Fibroblast of skin of back (primary cell): ENCODE measurements at places on chromosomes 2 and 18.
A peak's percentile ranks its signal among the peaks of the same experiment; 100 is the strongest.

DNA sequence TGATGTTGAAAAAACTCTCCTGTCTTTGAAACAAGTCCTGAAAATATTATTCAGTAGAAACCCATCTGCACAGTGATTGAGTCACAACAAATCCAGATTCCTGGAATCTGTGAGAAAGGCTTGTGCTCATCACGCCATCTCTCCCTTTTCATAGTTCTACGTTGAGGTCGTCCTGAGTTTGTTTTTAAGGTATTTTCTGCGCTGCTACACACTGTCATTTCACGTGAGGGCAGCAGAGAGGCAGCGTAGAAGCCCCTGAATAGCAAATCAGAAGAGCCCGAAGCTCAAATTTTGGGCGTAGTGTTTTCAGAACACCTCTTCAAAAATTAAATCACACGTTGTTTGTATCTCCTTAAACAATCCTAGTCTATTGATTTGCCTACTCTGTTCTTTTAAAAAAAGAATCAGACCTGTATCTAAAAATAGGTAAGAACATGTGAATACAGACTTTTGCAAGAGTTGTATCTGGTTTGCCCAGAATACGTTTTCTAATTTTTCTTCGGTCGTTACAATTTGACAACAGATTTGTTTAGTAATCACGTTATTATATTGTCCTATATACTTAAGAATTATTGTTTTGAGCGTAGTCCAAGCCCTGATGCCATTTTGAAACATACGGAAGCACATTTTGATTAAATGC, 61.6 kb upstream of the SLC38A11 start:
- DNase-seq: peak; percentile 42

GRCh38 chr2:201448701-201449100, 2.6 kb downstream of the TRAK2 start:
- no peak for DNase-seq

DNA sequence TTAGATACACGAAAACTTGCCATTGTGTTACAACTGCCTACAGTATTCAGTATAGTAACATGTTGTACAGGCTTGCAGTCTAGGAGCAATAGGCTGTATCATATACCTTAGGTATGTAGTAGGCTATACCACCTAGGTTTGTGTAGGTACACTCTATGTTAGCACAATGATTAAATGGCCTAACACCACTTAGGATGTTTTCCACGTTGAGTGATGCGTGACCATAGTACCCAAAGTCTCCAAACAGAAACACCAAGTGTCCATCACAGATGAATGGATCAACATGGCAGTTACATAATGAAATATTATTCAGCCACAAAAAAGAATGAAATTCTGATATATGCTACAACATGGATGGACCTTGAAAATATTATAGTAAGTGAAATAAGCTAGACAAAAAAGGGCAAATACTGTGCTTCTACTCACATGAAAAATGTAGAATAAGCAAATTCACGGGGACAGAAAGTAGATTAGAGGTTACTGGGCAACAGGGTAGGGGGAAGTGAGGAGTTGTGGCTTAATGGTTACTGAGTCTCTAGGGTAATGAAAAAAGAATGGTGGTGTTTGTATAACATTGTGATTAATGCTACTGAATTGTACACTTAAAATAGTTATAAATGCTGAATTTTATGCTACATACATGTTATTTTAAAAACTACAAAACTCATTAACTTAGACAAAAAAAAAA, 62.6 kb downstream of the TMEM131 start:
- DNase-seq: peak; percentile 20

GRCh38 chr2:54285451-54285850, 29.4 kb upstream of the TSPYL6 start:
- no peak for DNase-seq

DNA sequence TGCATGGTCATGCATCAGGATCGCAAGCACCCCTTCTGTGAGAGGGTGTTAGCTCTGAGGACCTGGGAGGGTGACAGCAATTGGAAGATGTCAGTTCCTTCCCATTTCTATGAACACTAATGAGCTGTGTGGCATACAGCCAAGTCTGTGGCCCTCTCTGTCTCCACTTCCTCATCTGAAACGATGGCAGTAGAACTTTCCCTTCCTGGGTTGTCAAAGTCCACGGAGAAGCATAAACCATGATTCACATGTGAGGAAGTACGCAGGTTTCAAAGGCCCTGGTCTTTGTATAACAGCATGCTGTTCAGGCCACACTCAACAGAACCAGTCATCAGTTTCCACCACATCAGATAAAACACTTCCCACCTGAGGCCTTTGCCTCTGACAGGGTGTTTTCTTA, 167.4 kb upstream of the RAB6C start:
- no peak for DNase-seq

DNA sequence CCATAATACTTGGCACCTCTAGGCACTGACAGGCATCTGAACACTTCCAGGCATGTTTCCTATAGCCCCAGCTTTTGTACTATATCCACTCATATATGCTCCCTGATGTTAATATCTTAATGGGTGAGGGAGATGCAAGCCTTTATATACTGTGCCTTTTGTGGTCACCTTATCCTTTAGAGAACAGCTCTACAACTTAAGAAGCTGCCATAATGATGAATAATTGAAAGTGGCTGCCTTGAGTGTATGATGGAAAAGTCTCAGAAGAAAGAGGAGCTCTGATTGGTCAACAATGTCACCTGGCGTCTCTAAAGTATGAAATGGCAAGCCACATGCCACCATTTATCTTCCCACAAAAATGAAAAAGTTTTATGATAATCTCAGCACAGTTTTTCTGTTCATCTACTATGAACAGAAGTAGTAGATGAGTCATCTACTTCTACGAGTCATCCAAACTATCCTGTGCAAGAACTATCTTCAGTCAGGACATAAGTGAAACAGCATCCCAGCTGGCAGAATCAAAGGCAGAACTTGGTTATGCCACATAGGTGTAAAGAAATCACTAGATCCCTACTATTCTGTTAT, 997.9 kb upstream of the CELF4 start:
- DNase-seq: no peak

GRCh38 chr2:119960821-119961220, 52.1 kb upstream of the EPB41L5 start:
- DNase-seq: peak; percentile 63

GRCh38 chr2:12254280-12254860, 462.4 kb upstream of the TRIB2 start:
- no peak for DNase-seq

DNA sequence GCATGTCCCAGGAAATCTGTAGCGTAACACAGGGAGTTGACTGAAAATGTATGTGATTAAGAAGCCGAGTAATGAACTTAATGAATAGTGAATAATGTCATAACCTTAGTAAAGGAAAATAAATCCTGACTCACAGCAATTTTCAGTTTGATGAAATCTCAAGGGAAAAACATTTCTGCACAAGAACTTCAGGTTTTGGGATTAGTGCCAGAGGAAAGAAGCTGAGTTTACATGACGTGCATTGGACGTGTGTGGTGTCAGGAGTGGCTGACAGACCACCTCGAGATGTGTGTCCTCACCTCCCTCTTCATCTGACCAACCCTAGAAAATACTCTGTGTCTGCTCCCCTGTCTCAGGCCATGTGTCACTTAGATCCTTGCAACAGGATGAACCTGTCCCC, 39.1 kb downstream of the VWA3B start:
- no peak for DNase-seq

DNA sequence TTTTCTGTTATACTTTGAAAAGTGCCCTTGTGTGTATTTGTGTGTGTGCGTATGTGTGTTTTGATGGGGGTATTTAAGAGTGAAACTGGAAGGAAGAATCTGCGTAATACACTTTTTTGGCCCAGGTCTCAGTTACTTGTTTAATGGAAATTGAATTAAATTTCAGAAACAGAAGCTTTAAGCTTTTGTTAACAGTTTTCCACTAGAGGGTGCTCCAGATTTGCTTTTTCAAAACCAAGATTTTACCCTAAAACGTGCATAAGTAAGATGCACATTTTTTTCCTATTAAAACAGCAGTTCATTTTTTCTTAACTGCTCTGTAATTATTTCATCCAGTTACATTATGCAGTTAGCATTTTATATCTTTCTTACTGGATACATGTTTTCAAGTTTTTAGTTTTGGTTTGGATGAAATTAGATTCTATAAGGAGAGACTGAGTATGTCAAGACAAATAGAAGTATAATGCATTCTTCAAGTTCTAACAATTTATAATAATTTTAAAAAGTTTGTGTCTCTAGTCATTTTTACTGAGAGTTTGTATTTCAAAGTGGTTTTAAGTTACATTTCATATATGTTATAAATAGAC, 97.2 kb downstream of the PIK3C3 start:
- peak; percentile 30 for DNase-seq

DNA sequence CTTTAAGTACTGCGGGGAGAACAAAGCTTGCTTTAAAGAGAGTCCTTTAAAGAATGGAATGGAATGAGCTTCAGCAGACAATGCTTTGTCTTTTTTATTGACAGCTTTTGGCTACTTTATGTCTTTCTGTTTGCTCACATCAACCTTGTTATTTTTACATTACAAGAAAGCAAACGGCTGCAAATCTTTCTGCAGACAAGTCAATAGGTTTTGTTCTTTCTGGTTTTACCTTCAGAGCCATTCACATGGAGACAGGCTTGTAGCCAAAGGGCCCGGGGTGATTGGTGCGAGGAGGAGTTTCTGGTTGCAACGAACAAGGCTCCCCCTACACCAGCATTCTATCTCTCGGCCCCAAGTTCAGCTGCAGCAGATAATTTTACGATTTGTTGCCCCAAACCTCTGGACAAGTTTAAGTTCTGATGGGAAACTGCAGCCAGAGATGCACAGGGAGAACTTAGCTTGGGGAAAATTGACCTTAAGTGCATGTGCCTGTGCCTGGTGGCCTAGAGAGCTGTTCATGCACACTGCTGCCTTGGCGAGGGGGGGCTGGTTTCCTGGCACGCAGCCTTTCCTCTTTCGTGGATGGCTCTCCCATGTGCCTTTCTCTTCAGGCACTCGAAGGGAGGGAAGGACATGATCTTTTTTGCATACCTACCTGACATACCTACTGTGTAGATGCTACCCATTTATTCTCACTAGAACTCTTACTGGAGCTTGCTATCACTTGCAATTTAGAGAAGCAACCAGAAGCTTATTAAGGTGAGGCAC, 543.2 kb downstream of the DCDC2C start:
- DNase-seq: no peak
